ENCODE measurements at places on chromosomes 6 and 20. TPM values are rescaled to one million over a fixed set of nuclear protein-coding genes. Genes with fewer than 3 reads are reported as not detected.

The ALDH8A1 gene
- 0.32 TPM for total RNA-seq

The RCAN2 gene
- 5.9 TPM for total RNA-seq

The PRRT1 gene
- total RNA-seq, result 0.78 TPM

The GABRR1 gene
- not detected for total RNA-seq

The OVOL2 gene
- total RNA-seq, result 1.0 TPM

Measured in epithelial cell of alveolus of lung (primary cell).